Stimulated activated naive CD4-positive, alpha-beta T cell (primary cell): ENCODE measurements at places on chromosomes 4 and X.

DNA sequence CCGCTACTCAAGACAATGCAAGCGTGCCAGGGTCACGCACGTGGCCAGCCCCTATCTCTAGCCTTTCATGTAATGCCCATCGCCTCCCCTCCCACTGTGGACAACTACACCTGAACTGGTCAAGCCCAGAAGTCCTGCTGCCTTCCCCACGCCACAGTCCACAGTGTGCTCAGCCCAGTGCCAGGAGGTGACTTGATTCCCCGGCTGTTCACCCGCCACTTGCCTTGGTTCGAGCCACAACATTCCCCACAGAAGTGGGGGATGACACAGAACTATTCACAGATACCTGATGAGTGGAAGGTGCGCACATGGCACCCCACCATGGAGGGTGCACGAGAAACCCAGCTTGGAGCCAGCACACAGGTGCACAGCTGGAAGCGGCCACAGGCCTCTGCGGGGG is 6.8 kb downstream of the ARHGAP4 start:
- DNase-seq, result no peak

DNA sequence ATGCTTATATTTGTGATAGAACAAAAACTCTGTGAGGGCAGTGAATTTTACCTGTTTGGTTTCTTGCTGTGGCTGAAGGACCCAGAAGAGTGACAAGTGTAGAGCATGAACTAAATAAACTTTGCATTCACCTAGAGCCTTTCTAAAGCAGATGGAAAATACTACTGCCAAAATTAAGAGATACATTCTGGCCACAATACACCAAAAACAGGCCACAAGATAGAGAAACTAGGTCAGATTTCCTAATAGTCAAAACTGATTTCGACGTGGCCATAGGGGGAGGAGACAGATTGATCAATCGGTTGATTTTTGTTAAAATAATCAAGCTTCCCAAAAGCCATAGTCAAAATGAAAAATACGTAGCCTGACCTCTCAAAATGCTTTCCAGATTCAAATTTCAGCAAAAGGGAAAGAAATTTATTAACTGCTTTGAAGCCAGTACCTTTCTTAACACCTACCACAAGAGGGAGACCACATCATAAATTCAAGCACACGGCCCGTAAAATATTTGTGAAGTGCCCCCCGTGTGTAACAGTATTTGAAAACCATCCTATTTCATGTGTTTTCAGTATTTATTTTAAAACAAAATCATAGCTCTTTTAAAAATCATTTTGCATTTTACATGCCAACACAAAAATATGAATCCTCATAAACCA is 132.4 kb downstream of the CORIN start:
- no peak for DNase-seq

DNA sequence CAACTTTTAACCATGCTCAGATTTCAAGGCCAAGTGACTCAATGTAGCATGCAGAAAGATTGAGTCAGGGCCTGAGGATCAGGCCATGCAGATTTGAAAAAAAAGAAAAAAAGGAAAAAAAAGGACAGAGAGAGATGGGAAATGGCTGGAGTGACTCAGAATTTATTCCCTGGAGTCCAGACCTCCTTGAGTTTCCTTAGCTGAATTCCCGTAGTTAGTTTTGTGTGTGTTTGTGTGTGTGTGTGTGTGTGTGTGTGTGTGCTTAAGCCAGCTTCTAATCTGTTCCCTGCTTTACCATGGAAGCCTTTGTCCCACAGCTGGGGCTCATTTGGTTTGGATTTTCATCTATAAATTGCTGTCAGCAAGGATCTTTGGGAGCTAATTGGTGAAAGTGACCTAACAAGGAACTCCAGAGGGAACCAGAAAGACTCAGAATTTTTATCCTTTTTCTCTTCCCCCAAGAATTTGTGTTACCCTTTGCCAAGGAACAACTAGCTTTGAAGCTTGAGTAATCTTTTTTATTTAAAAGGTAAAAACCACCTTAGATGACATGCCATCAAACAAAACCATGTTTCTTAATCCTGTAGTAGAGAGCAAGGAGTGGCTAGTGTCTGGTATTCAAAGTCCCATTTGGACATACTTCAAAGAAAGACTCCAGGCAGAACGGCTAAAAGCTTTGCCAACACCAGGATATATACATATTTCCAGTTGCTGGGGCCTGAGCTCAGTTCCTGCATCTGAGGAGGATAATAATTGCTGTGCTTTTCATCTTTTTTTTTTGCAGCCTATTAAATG is 109.0 kb upstream of the DDIT4L start:
- DNase-seq, result no peak

- DNase-seq, result no peak
Measured at GRCh38 chrX:10427249-10427648, 193.1 kb downstream of the MID1 start.

GRCh38 chrX:130772105-130772775 is 130.8 kb downstream of the ENOX2 start:
- DNase-seq, result no peak

GRCh38 chrX:7059214-7059838 is 88.2 kb upstream of the STS start:
- DNase-seq, result peak; percentile 11

DNA sequence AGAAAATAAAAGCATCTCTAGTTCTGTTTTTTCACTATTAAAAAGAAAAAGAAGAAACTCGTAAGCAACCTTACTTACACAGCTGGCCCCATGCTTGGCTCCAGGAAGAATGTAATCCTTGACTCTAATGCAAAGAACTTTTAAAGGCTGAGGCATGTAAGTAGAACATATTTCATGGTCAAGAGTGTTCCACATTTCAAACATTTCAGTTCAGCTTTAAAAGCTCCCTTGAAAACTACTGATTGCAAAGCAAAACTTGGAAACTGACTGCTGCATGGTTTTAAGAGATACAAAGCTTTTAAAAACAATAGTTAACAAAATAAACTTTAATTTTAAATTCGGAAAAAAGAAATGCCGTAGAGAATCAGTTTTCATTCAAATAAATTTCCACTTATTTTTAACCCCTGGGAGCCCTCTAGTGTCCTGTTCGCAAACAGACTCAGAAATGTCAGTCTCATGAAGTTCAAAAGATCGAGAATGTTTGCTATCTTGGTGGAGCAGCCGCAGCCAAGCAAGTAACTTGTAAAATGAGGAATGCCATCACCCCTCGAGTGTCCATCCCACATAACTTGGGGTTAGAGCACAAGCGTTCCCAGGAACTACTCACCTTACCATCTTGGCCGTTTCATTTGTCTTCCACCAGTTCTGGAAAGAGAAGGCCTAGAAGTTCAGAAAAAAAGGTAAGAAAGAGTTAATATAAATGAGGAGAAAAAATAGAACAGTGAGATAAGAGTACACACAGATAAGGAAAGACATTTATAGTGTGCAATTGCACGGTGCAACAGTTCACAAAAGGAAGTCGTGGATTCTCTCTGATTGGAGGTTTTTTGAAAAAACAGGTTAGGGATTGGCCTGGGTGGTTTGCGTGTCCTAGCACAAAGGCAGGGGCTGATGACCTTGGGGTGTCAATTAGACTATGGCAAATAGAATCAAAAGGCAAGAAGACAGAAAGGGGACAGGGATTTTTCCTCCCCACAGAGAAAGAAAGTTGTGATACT is at the start of gene GASK1B:
Gene GASK1B (minus strand): TSS at position 765 of the 998 bp plus-strand sequence. CDS start 1,650 bp downstream, outside the sequence.
- no peak for DNase-seq

- DNase-seq, result no peak
Measured at GRCh38 chrX:17535229-17535628, 160.2 kb downstream of the NHS start.

DNA sequence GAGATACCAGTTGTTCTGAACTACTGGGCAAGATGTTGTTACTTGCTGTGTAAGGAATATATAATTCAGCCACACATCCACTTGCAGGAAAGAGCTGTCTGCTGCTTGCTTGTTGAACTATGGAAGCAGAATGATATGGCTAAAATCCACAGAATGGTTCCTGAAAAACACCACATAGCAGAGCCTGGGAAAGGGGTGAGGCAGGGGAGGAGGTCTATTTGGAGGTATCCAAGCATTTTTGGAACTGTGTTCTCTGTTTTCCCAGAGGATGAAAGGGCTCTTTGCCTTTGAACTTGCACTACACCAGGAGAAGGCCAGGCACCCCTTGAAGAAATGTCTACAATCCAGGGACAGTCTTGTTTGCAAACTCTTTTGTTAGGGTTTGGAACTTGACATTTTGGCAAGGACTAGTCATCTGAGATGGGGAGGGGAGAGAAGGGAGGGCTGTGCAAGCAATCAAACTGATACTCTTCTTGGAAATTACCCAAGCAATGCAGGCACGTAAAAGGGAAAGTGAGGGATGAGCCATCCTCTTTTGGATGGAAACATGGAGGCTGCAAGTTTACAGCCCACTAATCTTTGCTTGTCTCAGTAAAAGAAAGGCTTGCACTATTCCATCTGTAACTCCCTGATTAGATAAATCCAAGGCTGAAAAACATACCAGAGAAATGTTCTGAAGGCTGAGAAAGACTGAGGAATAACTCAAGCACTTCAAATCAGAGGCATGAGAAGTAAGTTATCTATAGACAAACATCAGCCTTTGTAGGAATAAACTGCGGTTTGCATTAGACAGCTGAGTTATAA is 141.0 kb downstream of the TSPAN5 start:
- no peak for DNase-seq

GRCh38 chrX:20421275-20421674 is 154.6 kb upstream of the RPS6KA3 start:
- no peak for DNase-seq

DNA sequence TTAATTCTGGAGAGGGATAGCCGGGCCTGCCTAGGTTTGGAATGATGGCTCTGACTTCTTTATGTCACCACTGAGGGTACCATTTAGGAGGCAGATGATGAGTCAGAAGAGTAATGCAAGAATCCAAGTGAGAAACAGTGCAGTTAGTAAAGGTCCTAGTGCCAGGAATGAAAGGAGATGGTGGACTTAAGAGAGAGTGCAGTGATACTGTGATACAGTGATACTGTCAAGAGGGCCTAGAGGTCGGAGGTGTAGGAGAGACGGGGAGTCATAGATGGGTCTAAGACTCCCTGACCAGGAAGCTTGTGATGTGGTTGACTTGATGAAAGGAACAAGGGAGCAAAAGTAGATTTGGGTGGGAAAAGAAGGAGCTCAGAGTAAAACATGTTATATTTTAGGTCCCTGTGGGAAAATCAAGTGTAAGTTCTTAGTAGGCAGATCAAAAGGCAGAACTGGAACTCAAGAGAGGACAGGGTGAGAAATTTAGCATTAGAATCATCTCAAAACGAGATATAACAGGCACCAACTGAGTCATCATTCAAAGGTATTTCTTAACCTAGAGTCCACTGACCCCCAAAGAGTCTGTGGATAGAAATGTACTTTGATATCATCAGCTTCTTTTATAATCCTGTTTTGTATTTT is 85.0 kb downstream of the NFKB1 start:
- no peak for DNase-seq

GRCh38 chrX:44085209-44085608 is 112.0 kb upstream of the NDP start:
- no peak for DNase-seq

DNA sequence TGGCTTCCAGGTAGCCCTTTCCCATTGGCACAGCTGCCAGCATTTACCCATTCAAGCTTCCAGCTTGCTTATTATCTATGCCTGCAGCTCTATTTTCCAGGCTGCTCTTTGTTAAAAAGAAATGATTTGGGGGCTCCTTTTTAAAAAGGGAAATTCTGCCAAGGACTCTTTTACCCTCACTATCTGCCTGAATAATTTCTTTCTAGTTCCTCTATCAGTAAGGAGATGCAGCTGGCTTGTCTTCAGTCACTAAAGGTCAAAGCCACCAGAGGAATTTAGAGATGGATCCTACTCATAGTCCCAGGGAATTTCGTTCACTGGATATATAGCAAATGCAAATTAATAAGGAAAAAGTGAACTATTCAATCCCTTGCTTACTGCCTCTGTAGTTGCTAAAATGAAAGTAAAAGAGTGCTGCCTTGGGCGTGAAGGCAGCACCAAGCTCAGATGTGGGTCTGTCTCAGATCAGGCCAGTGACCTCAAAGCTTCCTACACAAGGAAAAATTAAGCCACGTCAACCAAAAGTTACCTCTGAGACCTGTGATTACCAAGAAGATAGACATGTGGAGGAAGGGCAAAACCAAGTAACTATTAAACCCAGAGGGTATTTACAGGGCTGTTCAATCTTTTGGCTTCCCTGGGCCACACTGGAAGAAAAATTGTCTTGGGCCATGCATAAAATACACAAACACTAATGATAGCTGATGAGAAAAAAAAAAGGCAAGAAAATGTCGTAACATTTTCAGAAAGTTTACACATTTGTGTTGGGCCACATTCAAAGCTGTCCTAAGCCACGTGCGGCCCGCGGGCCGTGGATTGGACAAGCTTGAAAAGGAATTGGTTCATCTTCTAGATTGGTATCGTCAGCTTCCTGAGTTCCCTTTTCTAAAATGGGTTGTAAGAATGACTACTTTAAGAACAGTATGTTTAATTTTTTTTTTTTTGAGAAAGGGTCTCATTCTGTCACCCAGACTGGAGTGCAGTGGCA is 5.3 kb downstream of the ARSF start:
- no peak for DNase-seq

DNA sequence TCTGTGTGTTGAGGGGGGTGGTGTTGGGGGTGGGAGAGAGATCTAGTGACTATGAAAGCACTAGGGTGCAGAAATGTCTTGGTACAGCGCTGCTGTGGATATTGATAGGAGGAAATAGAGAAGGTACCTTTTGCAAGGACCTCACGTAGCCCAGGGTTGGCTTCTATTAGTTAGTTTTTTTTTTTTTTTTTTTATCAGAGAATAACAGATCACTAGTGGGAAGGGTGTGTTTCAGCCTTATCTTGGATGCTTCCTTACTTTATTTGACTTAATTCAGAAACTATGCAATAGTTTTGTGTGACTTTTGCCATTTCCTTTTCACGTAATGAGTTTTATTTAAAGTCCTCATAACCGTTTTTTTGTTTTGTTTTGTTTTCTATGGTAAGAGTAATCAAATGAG is 16.4 kb upstream of the PGRMC2 start:
- DNase-seq, result no peak

GRCh38 chrX:137646472-137646871 is 80.5 kb downstream of the ZIC3 start:
- DNase-seq, result no peak

DNA sequence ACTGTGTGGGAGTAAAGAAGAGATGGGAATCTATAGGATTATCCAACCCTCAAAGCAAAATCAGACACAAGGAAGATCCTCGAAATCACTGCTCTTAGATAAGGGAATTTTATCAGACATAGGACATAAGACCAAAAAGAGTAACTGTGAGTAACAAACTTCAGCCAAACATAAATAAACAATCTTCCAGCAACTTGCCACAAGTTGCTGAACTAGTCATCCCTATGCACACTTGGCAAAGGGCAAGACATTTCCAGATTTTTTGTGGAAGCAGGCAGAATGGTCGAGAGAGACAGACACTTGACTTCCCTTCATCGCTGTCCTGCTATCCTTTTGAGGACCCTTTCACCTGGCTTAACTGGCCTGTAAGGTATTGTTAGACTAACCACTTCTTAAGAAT is 89.6 kb downstream of the KCNIP4 start:
- DNase-seq, result no peak

- no peak for DNase-seq
Measured at GRCh38 chr4:93203708-93204107, 624.8 kb upstream of the ATOH1 start.

DNA sequence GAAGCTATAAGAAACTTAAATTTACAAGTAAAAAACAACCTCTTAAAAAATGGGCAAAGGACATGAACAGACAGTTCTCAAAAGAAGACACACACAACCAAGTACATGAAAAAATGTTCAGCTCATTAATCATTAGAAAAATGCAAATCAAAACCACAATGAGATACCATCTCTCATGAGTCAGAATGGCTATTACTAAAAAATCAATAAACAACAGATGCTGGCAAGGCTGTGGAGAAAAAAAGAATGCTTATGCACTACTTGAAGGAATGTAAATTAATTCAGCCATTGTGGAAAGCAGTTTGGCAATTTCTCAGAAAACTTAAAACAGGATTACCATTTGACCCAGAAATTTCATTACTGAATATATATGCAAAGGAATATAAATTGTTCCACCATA is 666.3 kb upstream of the GRIA3 start:
- no peak for DNase-seq
